Smooth muscle cell of trachea (primary cell): ENCODE measurements at places on chromosomes 2 and 18. TPM values are rescaled to one million over a fixed set of nuclear protein-coding genes. Genes with fewer than 3 reads are reported as not detected.

The SP140 gene
- total RNA-seq, result 0.33 and 0.87 TPM in 2 replicates

The C2orf80 gene
- total RNA-seq, result not detected in 2 replicates

The ATRAID gene
- 197 and 218 TPM in 2 replicates for total RNA-seq

The NEB gene
- 0.15 and 0.17 TPM in 2 replicates for total RNA-seq

The SERPINB12 gene
- not detected in 2 replicates for total RNA-seq

The DTNB gene
- total RNA-seq, result 6.3 and 6.7 TPM in 2 replicates

The TUBA4B gene
- 0.17 TPM in 1 of 2 replicates, not detected in the other for total RNA-seq

The HDHD2 gene
- 16.0 and 16.2 TPM in 2 replicates for total RNA-seq

The PPP1R1C gene
- 0.33 and 2.2 TPM in 2 replicates for total RNA-seq

The RUFY4 gene
- total RNA-seq, result not detected in 2 replicates

The LGALSL gene
- total RNA-seq, result 1.5 and 2.0 TPM in 2 replicates

The UGT1A3 gene
- total RNA-seq, result not detected in 2 replicates

The SH2D6 gene
- total RNA-seq, result 0.66 TPM in 1 of 2 replicates, not detected in the other
